ENCODE measurements at places on chromosomes 13 and 19.

GRCh38 chr19:54478677-54479266 lies 5.7 kb upstream of the CDC42EP5 start:
- DNase-seq = no peak

DNA sequence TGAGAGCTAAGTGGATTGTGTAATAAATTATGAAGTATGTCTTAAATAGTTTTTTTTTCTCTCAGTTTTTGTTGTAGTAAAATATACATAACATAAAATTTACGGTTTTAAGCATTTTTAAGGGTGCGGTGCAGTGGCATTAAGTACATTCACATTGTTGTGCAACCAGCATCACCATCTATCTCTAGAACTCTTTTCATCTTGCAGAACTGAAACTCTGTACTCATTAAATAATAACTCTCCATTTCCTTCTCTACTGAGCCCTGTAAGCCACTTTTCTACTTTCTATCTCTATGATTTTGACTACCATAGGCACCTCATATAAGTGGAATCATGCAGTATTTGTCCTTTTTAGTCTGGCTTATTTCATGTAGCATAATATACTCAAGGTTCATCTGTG lies 87.1 kb downstream of the GJA3 start:
- DNase-seq = no peak

GRCh38 chr13:67439365-67439764 lies 209.2 kb upstream of the PCDH9 start:
- no peak for DNase-seq

DNA sequence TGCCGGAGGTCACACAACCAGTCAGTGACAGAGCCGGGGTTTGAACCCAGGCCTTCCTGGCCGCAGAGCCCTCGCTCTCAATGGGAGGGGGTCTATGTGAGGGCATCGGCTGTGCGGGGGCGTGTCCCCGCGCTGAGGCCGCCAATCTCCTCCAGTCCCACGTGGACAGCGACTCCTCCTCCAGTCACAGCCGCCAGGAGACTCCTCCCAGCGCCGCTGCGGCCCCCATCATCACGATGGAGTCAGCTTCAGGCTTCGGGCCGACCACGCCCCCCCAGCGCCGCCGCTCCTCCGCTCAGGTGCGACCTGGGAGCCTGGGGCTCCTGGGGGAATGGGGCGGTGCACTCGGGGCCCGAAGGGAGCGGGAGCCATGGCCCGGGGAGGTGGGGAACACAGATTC lies 6.0 kb downstream of the SPRED3 start:
- no peak for DNase-seq

DNA sequence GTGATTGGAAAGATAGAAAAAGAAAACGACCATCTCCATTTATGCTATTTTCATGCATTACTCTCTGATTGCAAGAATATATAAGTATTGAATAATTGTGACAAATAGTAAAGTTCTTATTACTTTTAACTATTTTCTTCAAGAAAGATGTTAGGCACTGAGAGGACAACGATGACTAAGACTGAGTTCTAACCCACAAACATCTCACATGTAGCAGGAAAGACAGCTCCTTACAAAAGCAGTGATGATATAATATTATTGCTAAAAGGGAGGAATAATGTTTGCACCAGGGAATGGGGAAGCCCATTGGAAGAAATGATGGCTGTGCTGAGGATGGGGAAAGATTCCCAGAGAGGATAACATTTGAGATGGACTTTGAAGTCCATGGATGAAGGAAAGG lies 22.6 kb downstream of the RXFP2 start:
- DNase-seq = no peak

GRCh38 chr19:2253106-2254063 lies 2.8 kb downstream of the JSRP1 start:
- no peak for DNase-seq

- DNase-seq = no peak
These were observed 572.0 kb downstream of the IRS2 start for GRCh38 chr13:109214393-109214792.

DNA sequence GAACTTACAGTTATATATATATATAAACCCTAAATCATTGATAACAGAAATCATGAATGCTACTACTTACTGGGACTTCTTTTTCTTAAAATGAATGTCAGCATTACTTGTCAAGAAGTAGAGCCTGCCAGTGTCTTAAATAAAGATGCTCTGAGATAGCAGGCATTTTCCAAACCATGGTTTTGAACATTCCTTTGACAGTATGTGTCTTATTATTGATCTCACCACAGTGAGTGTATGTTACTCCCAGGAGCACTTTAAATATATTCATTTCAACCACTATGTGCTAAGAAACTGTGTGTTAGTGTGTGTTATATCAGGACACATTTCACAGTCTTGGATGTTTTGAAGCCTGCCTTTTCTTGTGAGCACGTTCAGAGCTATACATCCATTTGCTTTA lies 28.2 kb downstream of the TNFRSF19 start:
- DNase-seq = no peak

GRCh38 chr19:52691215-52691610 lies 43.6 kb downstream of the ZNF611 start:
- no peak for DNase-seq

- DNase-seq = no peak
These were observed 1.9 kb upstream of the CACNG8 start for GRCh38 chr19:53960886-53961285.

GRCh38 chr13:46085737-46086136 lies 19.1 kb downstream of the CPB2 start:
- DNase-seq = no peak
